ENCODE measurements at places on chromosomes 12 and 14.

DNA sequence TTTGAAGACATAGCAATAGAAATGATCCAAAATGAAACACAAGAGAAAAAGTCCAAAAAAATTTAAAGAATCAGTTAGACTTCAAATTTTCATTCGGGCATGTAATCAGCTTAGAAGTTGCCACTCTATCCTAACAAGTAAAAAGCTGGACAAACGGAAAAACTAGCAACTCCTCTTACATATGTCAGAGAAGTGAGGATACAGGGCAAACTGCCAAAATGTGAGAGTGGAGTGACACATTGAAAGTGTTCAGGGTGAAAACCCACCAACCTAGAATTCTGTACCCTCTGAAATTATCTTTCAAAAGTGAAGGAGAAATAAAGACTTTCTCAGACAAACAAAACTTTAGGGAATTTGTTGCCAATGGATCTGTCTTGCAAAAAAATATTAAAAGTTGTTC, 42.0 kb upstream of the CHPT1 start:
- no peak for DNase-seq

DNA sequence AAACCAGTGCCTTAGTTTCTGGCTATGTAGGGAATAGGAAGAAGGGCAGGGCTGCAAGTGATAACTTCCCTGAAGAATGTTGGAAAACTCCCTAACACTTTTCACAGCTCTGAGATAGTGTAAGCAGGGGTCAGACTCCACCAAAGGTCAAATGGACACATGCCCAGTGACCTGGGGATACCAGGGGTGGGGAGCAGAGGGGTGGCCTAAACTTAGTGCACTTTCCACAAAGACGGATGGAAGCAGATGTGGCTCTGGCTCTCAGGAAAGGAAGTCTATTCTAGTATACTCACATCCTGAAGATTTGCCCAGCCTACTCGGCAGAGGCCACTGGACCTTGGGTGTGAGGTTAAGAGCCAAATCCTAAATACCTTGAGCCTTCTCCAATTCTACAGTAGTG, 285.8 kb downstream of the NUAK1 start:
- DNase-seq: no peak

DNA sequence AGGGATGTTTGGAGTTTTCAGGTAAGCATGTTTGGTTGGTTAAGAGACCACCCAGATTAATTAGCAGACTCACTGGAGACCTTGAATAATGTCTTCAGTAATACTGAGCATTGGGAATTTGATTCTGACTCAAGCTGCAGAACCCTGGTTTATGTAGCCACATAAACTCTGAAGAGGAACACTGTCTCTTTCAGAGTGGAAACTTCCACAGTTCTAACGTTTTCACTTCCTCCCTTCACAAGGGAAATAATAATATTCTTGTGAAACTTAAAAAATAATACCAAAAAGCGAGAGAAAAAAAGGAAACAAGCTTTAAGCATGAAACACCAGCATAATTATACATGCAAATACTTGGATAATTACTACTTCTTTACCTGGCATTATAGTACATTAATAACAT, 40.0 kb upstream of the ST8SIA1 start:
- no peak for DNase-seq

DNA sequence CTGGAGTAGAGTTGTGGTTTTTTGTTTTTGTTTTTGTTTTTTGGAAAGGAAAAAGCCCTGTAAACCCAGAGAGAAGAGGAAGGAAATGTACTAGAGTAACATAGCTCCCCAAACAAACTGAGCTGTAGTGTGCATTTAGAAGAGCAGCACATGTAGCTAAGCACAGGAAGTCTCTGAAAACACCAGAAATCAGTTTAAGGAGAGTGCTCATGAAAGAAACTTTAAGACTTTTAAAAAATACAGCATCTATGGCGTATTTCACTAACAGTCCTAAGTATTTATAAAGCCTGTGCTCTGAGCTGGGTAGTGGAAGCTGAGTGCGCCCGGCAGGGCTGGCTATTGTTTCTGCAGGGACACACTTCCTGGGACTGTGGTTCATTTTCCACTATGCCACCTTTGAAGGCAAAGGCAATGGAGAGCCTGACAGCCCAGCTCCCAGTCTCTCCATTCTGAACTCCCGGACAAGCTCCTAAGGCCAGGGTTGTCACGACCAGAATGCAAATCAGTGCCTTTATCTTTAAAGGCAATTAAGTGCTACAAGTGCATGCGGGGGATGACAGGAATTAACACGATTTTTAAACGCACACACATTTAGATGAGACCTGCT, 45.4 kb downstream of the NIN start:
- no peak for DNase-seq

GRCh38 chr12:106273491-106273890, 25.7 kb upstream of the CKAP4 start:
- DNase-seq: no peak

DNA sequence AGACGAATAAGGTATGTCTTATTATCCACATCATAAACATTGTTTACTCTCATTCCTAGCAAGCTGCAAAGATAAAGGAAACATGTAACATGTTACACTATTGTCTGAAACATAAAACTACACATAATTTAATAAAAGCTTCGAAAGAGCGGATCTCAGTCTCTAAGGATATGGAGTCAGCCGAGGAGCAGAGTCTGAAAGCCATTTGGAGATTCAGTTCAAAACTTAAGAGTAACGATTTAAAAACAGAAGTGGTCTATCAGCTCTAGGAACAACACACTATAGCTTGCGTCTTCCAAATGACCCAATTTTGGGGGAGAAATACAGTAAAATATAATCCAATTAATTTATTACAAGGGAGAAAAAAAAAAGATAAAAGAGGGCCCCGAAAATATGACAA, 775 bp downstream of the NEMF start:
- DNase-seq: peak; percentile 49

- DNase-seq: peak; percentile 24
Measured at GRCh38 chr14:76917158-76917596, 91.0 kb downstream of the LRRC74A start.

- DNase-seq: no peak
Measured at GRCh38 chr12:47343684-47344567, 264.2 kb upstream of the AMIGO2 start.
